LHCN-M2 (cell line): ENCODE measurements at places on chromosomes 12 and 14. TPM values are rescaled to one million over a fixed set of nuclear protein-coding genes. Genes with fewer than 3 reads are reported as not detected.

TRHDE gene
- total RNA-seq = not detected in 2 replicates

- DNase-seq = no peak
These were observed 21.5 kb downstream of the EFCAB11 start for GRCh38 chr14:89933002-89933401.

- peak; percentile 10 for DNase-seq
These were observed 851 bp downstream of the YLPM1 start for GRCh38 chr14:74763803-74764531.

MAPKAPK5 gene
- 56.4 and 75.9 TPM in 2 replicates for total RNA-seq
